Heart right ventricle (tissue), 16 donors: ENCODE measurements at places on chromosomes 2 and 18.
A peak's percentile ranks its signal among the peaks of the same experiment; 100 is the strongest.

DNA sequence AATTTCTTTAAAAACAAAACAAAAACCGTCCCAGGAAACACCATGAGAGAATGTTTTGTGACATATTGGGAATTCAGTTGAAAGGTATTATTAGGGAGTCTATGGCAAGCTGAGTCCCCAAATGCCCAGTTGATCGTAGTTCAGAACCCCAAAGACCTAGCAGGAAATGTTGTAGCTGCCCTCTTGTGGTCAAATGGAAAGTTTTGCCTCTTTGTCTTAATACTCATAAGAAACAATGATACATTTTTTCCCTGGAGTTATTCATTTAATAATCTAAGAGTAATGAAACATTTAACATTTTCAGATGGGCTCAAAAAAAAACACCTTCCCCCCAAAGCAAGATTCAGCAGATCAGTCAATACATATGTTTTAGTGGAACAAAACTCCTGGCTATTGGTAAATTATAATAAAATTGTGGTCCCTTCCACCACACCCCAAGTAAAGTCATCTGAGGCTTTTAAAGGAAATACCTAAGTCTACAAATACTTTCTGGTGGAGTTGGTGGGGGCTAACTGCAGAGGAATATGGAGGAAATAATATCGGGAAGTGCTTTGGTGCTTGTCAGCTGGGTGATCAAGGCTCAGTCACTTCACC, 37.8 kb upstream of the EFEMP1 start:
- no peak overlapping the region for H3K27ac ChIP-seq
- H3K4me3 ChIP-seq, result no peak overlapping the region
- H3K4me1 ChIP-seq, result peaks cover 18% of the 10 kb centered on the region
- peak; percentile 20 for DNase-seq

DNA sequence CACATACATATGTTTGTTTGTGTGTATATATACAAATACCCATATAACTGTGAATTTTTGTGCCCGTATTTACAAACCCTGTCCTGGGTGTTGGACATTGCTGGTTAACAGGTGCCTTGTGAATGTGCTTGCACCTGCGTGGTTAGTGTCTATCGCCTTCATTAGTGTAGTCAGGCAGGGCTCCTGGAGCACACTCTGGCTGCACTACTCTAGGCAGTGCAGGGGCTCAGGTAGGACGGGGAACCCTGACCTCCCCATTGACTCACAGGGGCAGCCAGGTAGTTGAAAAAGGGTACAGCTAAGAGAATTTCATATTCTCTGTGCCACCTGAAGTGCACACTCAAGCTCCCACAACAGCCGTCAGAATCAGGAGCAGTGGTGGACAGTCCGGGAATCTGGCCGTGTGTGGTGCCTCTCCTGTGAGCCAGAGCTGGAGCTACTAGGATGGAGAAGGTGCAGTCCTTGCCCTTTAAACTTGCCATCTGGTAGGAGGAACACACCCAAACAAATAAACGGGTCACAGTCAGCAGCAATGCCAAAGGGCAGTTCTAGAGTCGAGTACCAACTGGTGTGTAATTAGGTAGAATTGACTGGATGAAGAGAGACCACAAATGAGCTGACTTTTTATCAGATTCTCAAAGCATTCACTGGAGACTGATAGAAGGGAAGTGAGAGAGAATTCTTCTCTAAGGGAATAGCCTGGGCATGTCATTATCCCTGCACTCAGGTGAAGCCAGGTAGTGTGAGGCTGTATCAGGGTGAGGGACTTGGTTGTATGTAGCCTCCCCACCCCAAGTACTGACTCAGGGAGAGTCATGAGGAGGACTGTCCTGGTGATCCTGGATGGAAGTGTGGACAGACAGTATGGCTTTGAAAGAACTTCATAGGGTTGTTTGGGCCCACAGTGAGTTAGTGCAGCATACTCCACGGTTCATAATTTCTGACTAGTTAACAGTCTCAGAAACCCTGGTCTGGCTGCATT, 44.1 kb downstream of the FARP2 start:
- no peak for DNase-seq
- no peaks in the 10 kb centered on the region for H3K27me3 ChIP-seq
- no peaks in the 10 kb centered on the region for H3K4me1 ChIP-seq
- H3K27ac ChIP-seq, result no peak overlapping the region
- no peaks in the 10 kb centered on the region for H3K36me3 ChIP-seq

- H3K27me3 ChIP-seq, result no peaks in the 10 kb centered on the region
- no peak for DNase-seq
- no peaks in the 10 kb centered on the region for H3K4me1 ChIP-seq
These were observed 179.5 kb upstream of the SLC35G4 start for GRCh38 chr18:11429876-11430275.

GRCh38 chr2:84038866-84039265, 420.2 kb downstream of the SUCLG1 start:
- H3K36me3 ChIP-seq, result no peaks in the 10 kb centered on the region
- no peak for DNase-seq
- H3K27ac ChIP-seq, result no peak overlapping the region
- H3K4me3 ChIP-seq, result no peak overlapping the region
- no peaks in the 10 kb centered on the region for H3K27me3 ChIP-seq

GRCh38 chr2:105926960-105927678, 182.4 kb downstream of the NCK2 start:
- no peak overlapping the region for H3K4me3 ChIP-seq
- H3K27me3 ChIP-seq, result no peaks in the 10 kb centered on the region
- H3K27ac ChIP-seq, result peak overlapping the region; percentile 66
- DNase-seq, result peak; percentile 53
- H3K36me3 ChIP-seq, result no peaks in the 10 kb centered on the region

DNA sequence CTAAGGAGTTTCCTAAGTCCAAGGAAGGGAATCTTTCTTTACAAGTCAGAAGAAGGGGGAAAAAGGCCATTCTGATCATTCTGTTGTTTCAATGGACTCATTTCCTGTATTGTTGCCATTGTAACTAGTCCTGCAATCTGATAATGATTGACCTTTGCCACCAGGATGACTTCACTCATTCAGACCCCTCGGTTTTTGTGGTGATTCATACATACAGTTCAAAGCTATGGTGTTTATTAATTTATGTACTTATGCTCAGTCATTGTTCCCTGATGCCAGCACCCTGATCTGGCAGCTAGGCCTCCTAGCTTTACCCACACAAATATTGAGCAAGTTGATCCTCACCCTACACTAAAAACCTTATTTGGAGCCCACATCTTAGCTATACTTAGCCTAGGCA, 57.6 kb upstream of the ZNF519 start:
- no peaks in the 10 kb centered on the region for H3K36me3 ChIP-seq
- H3K4me3 ChIP-seq, result no peak overlapping the region
- no peaks in the 10 kb centered on the region for H3K4me1 ChIP-seq
